ENCODE measurements at places on chromosomes 13 and 19. TPM values are rescaled to one million over a fixed set of nuclear protein-coding genes. Genes with fewer than 3 reads are reported as not detected.

FCER2 gene
- not detected for polyA plus RNA-seq

RUBCNL gene
- not detected for polyA plus RNA-seq

DENND1C gene
- not detected for polyA plus RNA-seq

CD209 gene
- not detected for polyA plus RNA-seq

TNFSF9 gene
- polyA plus RNA-seq, result 0.16 TPM

ZNF234 gene
- polyA plus RNA-seq, result 6.5 TPM

MYO1F gene
- 0.15 TPM for polyA plus RNA-seq

DIRAS1 gene
- 12.5 TPM for polyA plus RNA-seq

CDKN2D gene
- 3.9 TPM for polyA plus RNA-seq

TIMM13 gene
- 34.3 TPM for polyA plus RNA-seq

EDNRB gene
- polyA plus RNA-seq, result 5.8 TPM

BCAM gene
- polyA plus RNA-seq, result 9.7 TPM

RASIP1 gene
- polyA plus RNA-seq, result 0.61 TPM

LILRB5 gene
- not detected for polyA plus RNA-seq

ATP4A gene
- not detected for polyA plus RNA-seq

MED25 gene
- polyA plus RNA-seq, result 20.3 TPM

GRIN2D gene
- polyA plus RNA-seq, result 0.07 TPM

HCST gene
- 0.42 TPM for polyA plus RNA-seq

MLLT1 gene
- polyA plus RNA-seq, result 15.3 TPM

ZNF177 gene
- 2.3 TPM for polyA plus RNA-seq

FXYD1 gene
- 1.4 TPM for polyA plus RNA-seq

NPAS1 gene
- polyA plus RNA-seq, result 0.36 TPM

SELENOV gene
- polyA plus RNA-seq, result not detected

ZNF577 gene
- polyA plus RNA-seq, result 6.0 TPM

LIM2 gene
- polyA plus RNA-seq, result not detected

CEACAM20 gene
- polyA plus RNA-seq, result not detected

ERICH4 gene
- not detected for polyA plus RNA-seq

ONECUT3 gene
- polyA plus RNA-seq, result not detected

MAST1 gene
- polyA plus RNA-seq, result 0.47 TPM

PRR36 gene
- polyA plus RNA-seq, result not detected

RFPL4AL1 gene
- not detected for polyA plus RNA-seq

F2RL3 gene
- not detected for polyA plus RNA-seq

SPIB gene
- polyA plus RNA-seq, result not detected

STAP2 gene
- 7.4 TPM for polyA plus RNA-seq

NUMBL gene
- 30.9 TPM for polyA plus RNA-seq

ZNF737 gene
- 10.7 TPM for polyA plus RNA-seq

ERICH6B gene
- not detected for polyA plus RNA-seq

All from AG04450 (cell line).